ENCODE measurements at places on chromosomes 1 and 21.

DNA sequence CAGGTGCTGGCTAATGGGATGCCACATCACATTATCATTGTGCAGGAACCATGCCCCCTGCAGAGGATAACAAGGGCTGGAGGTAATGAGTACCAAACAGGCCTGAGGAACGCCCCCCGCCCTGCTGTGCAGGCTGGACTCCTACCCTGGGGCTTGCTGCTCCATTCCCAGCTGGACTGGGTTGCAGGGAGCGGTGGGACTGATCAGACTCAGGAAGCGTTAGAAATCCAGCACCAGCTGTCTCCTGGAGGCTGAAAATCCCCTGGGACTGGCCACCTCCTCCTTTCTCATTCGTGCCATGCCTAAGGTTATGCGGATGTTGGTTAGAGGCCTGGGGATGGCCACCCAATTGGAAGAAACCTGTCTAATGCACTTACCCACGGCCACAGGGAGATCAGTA is 36.9 kb upstream of the POU3F1 start:
- no peak for DNase-seq

DNA sequence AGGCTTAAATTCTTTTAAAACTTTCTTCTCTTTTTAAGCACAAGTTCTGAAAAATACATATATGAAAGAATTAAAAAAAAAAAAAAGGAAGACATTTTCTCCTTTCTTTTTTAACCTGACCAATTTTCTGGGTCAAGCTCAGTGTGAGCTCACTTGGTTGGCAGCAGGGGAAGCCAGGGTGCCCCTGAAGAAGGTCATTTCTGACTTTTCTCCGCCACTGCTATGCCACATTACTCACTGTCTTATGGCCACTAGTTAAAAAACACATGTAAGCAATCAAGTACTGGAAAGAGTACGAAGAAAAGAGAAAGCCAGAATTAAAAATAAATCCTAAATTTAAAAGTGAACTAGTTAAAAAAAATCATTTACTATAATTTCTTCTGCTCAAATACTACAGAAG is 275.0 kb downstream of the NEGR1 start:
- no peak for DNase-seq

DNA sequence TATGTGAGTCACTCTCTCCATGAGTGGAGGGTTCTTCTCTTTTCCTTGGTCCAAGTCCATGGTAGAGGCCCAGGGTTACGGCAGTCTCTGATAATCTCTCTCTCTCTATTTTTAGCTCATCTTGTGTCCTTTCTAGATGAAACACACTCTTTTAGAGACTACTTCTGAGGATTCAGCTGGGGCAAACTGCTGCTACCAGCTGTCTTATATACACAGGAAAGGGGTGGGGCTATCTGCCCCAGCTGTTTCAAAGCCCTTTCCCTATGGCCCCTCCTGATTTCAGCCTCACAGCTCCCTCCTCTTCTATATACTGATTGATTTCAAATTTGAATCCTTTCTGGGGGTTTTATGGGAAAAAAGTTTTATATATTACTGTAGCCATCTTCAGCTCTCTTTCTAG is 324.8 kb downstream of the RWDD3 start:
- DNase-seq, result no peak

DNA sequence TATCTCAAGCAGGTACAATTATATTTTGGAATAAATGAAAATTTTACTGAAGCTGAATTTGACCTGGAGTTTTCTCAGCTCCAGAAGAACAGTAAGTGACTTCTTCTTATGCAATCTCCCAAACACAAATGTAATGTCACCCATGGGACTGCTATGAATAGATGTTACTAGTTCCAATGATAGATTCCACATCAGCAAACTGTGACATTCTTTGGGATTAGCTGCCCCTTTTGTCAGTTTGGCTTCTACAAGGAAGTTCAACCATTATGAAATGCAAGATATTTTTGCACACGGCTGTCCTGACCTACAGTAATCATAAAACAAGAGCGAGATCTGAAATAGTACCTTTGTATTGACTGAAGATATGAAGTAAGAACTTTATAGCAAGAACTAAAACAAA is 27.8 kb upstream of the TSNAX start:
- no peak for DNase-seq

DNA sequence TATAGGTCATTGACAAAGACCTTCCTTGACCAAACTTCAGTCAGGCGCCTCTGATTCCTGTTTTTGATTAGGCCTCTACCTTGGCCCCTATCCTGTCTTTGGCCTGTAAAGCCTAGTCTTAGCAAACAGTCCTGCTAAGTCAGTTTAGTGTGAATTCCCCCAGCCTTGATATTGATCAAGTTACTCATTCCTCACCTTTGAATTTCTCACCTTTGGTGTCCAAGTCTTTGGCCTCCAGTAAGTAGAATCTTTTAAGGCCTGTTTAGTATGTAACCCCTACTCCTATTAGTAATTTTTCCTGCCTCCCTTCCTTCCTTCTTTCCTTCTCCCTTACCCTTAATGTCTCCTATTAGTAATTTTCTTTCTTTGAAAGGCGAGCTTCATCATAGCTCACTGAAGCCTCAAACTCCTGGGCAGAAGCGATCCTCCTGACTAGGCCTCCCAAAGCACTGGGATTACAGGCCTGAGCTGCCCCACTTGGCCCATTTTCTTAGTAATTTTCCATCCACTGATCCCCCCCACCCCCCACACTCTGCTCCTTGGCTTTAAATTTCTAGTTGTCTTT is 13.0 kb upstream of the ZNF692 start:
- DNase-seq, result no peak

GRCh38 chr1:71885171-71885570 is 397.2 kb downstream of the NEGR1 start:
- DNase-seq, result no peak

DNA sequence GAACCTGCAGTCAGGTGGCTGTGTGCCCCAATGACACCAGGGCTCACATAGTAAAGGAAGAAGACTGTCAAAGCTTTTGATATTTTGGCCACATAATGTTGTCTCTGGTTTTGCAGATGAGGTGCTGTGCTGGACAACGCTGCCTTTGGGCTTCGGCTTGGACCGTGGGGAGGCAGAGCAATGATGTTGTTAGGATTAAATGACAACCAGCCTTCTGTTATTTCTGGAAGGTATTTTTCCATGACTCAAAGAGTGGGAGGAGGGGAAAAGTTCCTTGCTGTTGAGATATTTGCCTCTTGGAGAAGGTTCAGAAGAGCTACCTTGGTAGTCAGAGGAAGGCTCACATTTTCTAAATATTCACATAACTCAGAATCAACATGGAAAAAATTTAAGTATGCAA is 187.3 kb upstream of the GALNT2 start:
- no peak for DNase-seq

- no peak for DNase-seq
Observed at GRCh38 chr1:113784104-113784779, 25.0 kb upstream of the PHTF1 start.

DNA sequence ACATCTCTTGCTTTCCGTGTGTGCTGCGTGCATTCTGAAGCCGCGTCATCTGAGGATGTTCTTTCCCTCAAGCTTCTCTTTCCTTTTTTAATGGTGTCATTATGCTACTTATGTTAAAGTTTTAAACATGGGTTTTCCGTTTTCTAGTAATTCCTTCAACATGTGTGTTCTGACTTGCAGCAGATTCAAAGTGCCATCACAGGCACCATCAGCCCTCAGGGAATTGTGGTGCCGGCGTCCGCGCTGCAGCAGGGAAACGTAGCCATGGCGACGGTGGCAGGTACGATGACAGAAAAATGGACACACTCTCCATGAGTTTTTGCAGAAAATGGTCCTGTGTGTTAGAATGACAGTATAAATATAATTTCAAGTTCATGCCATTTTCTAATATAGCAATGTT is 42.4 kb downstream of the PKNOX1 start:
- no peak for DNase-seq

DNA sequence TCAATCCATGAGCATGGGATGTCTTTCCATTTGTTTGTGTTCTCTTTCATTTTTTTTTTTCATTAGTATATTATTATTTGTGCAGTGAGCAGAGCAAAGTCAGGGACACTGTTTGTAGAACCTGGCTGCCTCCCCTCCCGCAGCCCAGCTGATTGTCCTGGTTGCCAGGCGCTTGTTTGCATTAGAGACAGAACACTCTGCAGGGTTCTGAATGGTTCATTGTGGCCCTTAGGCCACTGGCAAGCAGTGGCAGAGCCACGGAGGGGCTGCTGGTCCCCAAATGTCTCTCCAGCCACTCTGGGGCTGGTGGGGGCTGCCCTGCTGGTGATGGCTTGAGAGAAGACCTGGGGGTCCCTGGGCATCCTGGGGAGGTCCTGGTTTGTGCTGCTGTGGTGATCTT is 29.0 kb downstream of the ETS2 start:
- no peak for DNase-seq

DNA sequence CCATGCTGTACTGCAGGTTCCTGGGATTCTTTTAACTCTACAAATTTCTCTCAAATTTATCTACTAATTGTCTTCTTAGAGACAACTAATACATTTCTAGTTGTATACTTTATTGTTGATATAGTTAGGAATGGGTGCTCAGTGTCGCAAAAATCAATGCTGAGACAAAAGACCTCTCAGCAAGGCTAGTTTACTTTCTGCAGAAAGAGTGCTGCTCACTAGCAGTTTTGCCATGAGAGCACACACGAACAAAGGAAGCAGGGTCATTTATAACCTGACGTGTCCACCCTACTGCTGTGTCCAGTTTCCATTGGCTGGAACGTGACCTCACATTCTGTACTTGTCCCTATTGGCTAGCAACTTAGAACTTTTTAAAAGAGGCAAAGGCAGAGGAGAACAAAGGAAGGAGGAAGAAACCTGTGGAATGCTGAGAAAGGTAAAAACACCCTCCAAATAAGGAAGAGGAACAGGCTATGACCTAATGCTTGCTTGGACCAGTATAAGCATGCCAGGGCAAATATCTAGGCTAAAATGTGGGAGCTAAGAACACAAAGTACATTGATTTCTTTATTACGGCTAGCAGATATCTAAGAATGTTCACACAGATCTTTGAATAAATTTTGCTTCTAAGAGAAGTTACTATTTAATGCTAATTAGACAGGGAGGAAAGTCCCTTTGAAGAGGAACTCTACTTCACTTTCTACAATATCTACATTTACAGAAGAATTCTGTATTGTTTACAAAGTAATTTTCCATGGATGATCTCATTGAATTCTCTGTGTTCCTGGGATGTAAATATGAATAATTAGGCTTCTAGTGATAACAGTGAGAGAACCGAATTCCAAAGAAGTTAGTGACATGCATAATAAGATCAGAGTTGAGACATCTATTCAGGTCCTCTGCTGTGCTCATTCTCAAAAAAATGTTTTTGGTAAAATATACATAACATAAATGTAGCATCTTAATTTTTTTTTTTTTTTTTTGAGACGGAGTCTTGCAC is 86.0 kb upstream of the MAP10 start:
- no peak for DNase-seq

DNA sequence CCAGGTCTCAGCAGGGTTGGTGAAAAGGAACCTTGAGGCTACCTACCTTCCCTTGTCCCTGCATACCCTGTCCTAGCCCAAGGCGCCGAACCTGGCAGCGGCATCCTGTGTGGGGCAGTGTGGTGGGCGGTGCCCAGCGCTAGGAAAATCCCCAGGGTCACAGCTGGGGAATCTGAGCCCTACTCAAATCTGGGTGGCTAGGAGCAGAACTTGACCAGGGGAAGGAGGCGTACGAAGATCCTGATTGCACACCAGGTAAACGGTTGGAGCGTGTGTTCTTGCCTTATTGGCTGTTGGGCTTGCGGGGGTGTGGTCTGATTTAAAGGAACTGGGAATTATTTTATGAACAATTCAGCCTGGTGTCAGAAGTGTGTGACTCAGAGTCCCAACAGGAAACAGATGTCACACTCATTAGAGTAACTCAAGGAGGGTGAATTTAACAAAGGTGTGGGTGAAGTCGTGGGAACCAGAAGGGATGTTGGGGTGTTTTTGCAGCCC is 118.6 kb downstream of the LRIG2 start:
- no peak for DNase-seq

DNA sequence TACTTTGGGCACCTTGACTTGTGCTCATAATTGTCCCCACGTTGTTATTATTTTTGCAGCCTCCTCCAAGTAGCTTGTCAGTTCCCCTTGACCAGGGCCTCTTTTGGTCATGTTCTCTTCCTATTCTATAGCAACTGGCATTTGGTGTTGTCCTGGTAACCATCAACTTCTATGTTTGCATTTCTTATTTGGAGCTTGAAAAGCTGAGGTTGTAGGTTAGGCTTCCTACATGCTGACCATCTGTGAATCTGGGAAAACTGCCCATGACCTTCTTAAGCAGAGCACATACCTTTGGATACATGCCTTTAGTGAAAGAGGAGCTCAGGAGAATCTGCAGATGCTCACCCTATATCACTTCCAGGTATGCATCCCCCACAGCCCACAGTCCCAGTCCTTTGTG is 160.8 kb downstream of the HHAT start:
- no peak for DNase-seq

GRCh38 chr1:196078691-196079090 is 529.5 kb downstream of the KCNT2 start:
- DNase-seq, result no peak

DNA sequence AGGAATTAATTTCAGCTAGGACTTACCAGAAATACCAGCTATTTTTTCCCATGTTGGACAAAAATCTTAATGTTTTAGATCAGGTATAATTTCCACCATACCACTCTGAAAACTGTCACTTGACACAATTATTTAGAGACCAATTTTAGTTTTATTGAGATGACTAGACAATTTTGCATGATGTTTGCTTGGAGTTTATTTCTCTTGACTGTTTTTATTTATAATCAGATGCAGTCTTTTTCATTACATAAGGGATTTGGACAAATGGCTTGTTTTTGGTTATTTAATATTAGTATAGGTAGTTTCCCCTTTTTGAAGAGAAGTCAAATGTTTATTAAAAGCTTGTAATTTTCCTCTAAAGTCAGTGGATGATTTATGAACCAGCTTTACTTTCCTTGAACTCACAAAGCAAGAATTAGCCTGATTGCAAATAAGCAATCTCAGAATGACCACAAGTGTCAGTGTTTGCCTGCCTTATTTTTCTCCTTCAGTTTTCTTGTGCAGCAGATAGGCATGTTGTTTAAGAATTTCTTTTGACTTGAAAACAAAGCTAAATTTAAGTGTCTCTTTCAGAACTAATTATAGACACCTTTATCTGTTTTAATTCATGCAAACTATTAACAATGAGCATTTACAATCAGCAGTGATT is 3.8 kb upstream of the B3GALT2 start:
- no peak for DNase-seq

- DNase-seq, result no peak
Observed at GRCh38 chr1:84884671-84885389, 8.2 kb downstream of the LPAR3 start.

- peak; percentile 37 for DNase-seq
Observed at GRCh38 chr1:24555591-24556413, at the start of gene NCMAP. TSS of gene NCMAP (plus strand) at chr1:24556087. CDS start at chr1:24595431, 39,344 bp downstream.

DNA sequence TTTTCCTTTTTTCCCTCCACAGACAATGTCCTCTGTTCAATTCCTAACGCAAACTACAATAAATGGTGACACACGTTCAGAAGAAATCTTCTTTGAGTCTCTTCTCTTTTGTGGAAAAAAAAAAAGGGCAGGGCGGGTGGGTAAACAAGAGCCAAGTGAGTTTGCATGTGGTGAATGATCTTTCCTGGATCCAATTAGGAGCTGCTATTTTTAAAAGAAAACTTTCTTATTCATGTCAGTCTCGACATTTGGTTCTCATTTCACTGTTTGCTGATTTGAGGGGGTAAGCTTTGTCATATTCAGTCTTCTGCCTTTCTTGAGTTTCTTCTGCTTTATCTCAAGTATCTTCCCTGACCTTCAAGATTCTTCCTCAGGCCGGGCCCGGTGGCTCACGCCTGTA is 29.2 kb upstream of the KIF1B start:
- DNase-seq, result no peak
